ENCODE measurements at places on chromosomes 11 and 22.

GRCh38 chr11:121376130-121376529 lies 76.0 kb upstream of the SORL1 start:
- no peak for DNase-seq
- no peak overlapping the region for H3K4me3 ChIP-seq
- H3K4me1 ChIP-seq: no peaks in the 10 kb centered on the region

DNA sequence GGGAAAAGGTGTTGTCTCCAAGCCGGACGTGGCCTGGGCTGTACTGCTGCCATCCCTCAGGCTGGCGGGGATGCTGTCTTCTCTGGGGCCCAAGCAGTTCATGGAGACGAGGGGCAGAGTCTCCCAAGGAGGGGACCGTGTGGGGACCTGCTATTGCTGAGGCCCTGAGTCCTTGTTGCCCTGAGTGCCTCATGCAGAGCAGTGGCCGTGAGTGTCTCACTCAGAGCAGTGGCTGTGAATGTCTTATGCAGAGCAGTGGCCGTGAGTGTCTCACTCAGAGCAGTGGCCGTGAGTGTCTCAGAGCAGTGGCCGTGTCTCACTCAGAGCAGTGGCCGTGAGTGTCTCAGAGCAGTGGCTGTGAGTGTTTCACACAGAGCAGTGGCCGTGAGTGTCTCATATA lies 54.7 kb downstream of the GRAMD4 start:
- no peaks in the 10 kb centered on the region for H3K36me3 ChIP-seq
- no peaks in the 10 kb centered on the region for H3K4me1 ChIP-seq
- H3K4me3 ChIP-seq: no peak overlapping the region
- no peak overlapping the region for H3K27ac ChIP-seq
- no peaks in the 10 kb centered on the region for H3K27me3 ChIP-seq

DNA sequence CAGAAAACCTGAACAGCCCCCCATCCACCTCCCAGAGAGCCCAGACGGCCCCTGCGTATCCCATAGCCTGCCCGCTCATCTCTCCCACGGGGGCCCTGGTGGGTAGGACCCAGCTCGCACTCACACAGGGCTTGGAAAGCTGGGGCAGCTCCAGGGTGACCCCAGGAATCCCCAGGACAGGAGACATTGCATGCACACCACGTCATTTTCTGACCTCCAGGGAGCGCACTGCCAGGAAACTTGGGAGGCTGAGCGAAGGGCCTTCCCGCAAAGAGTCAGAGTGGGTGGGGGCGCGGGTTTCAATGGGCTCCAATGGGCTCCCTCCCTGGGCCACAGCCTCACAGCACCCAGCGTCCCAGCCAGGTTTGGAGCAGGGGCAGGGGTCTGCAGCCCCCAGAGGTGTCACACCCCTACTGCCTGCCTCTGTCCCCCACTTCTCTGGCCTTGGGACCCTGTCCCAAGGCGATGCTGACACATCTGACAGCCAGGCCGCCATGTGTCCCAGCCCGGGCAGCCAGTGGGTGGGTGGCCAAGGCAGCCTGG lies 8.2 kb upstream of the SYT8 start:
- no peaks in the 10 kb centered on the region for H3K36me3 ChIP-seq
- no peak overlapping the region for H3K4me3 ChIP-seq
- DNase-seq: peak; percentile 71
- peak overlapping the region; percentile 87 for H3K27ac ChIP-seq

GRCh38 chr22:27150544-27150941 lies 493.2 kb downstream of the MIAT start:
- no peaks in the 10 kb centered on the region for H3K4me1 ChIP-seq
- no peaks in the 10 kb centered on the region for H3K27me3 ChIP-seq
- DNase-seq: no peak
- no peak overlapping the region for H3K27ac ChIP-seq
- H3K4me3 ChIP-seq: no peak overlapping the region

DNA sequence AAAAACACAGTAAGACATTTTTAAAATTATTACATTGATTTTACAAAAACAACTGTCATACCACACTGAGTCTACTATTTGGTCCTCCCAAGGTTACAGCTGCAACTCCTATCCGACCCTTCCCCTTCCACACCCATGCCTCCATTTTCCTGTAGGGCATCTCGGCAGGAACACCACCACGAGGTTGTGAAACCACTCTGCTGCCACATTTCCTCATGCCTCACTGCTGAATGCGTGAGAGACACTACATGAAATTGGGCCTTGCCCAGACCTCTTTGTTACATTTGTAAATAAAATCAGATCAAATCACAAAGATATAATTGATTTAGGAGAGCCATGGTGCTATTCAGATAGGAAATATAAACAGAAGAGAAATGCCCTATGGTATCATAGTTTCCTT lies 2.0 kb downstream of the ARHGAP32 start:
- H3K4me3 ChIP-seq: no peak overlapping the region
- no peaks in the 10 kb centered on the region for H3K27me3 ChIP-seq
- peak; percentile 26 for DNase-seq
- no peak overlapping the region for H3K27ac ChIP-seq
- no peaks in the 10 kb centered on the region for H3K36me3 ChIP-seq

- no peak overlapping the region for H3K4me3 ChIP-seq
- H3K36me3 ChIP-seq: no peaks in the 10 kb centered on the region
- H3K27me3 ChIP-seq: no peaks in the 10 kb centered on the region
- no peak overlapping the region for H3K27ac ChIP-seq
These were observed 557.2 kb downstream of the BUD13 start for GRCh38 chr11:116215471-116216113.

- no peak overlapping the region for H3K27ac ChIP-seq
- no peak overlapping the region for H3K4me3 ChIP-seq
- H3K27me3 ChIP-seq: no peaks in the 10 kb centered on the region
These were observed 328.3 kb upstream of the NARS2 start for GRCh38 chr11:78902771-78903507.

GRCh38 chr11:31366795-31367194 lies 2.7 kb downstream of the DCDC1 start:
- peaks cover 5% of the 10 kb centered on the region for H3K4me1 ChIP-seq
- H3K36me3 ChIP-seq: no peaks in the 10 kb centered on the region
- H3K27ac ChIP-seq: no peak overlapping the region

DNA sequence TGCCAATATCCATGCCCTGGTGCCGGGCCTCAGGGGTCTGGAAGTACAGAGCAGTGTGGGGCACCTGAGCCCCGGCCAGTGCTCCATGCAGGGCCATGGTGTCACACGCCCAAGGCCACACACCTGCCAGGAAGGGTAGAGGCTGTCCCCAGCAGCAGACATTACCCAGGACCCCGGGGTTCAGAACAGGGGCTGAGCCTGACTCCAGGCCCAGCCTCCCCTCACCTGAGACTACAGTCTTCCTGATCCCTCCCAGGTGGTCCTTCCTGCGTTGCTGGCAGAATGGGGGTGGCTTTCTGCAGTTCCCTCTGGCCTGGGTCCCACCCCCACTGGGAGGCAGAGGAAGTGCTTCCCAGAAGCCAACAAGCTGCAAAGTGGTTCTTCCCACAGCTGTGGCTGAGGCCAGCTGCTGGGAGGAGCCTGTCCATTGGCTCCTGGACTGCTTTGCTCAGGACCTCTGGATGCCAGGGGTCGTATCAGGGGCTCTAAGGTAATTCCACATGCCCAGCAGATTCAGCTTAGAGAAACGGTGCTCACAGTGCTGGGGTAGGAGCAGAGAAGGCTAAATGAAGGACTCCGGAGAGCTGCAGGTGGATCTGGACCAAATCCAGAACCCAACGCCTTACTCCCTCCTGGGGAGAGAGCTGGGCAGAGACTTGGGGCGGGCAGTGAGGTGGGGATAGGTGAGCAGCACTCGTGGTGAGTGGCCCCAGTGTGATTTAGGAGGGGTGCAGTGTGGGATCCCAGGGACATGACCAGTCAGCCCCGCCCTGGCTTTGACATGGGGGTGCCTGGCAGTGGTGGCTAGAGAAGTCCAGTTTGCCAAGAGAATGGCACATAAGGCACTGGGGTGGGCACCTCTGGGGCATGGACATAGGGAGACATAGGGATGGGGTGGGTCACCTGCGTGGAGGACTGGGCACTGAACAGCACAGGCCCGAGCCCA lies 12.6 kb downstream of the TCIRG1 start:
- H3K4me1 ChIP-seq: no peaks in the 10 kb centered on the region
- DNase-seq: peak; percentile 27
- H3K4me3 ChIP-seq: no peak overlapping the region
- H3K27ac ChIP-seq: no peak overlapping the region
- H3K36me3 ChIP-seq: no peaks in the 10 kb centered on the region
- H3K27me3 ChIP-seq: no peaks in the 10 kb centered on the region

- no peaks in the 10 kb centered on the region for H3K36me3 ChIP-seq
- H3K27me3 ChIP-seq: no peaks in the 10 kb centered on the region
- no peak overlapping the region for H3K27ac ChIP-seq
- H3K4me3 ChIP-seq: no peak overlapping the region
- no peak for DNase-seq
These were observed 3.6 kb upstream of the APOBEC3A start for GRCh38 chr22:38953577-38954413.

GRCh38 chr22:50184004-50184901 lies 1.5 kb upstream of the TRABD start:
- H3K4me3 ChIP-seq: no peak overlapping the region
- no peaks in the 10 kb centered on the region for H3K4me1 ChIP-seq
- peaks cover 5% of the 10 kb centered on the region for H3K36me3 ChIP-seq
- H3K27ac ChIP-seq: peak overlapping the region; percentile 47

- H3K4me1 ChIP-seq: peaks cover 9% of the 10 kb centered on the region
- H3K4me3 ChIP-seq: no peak overlapping the region
- DNase-seq: peak; percentile 17
These were observed 67.9 kb downstream of the KCNQ1 start for GRCh38 chr11:2512431-2513407.

- H3K27ac ChIP-seq: peak overlapping the region; percentile 23
- 0 out of 2 replicates have a peak, but pooled peaks cover under 1% of the 10 kb centered on the region for H3K36me3 ChIP-seq
- H3K27me3 ChIP-seq: no peaks in the 10 kb centered on the region
- H3K4me3 ChIP-seq: no peak overlapping the region
- peaks cover 7% of the 10 kb centered on the region for H3K4me1 ChIP-seq
- no peak for DNase-seq
These were observed 38.4 kb upstream of the CWF19L2 start for GRCh38 chr11:107496011-107496410.

- H3K4me1 ChIP-seq: no peaks in the 10 kb centered on the region
- H3K27me3 ChIP-seq: no peaks in the 10 kb centered on the region
- H3K4me3 ChIP-seq: no peak overlapping the region
- no peak for DNase-seq
- H3K36me3 ChIP-seq: no peaks in the 10 kb centered on the region
These were observed 244.9 kb upstream of the BLID start for GRCh38 chr11:122360875-122361274.

- H3K4me3 ChIP-seq: peak overlapping the region; percentile 52
- no peaks in the 10 kb centered on the region for H3K36me3 ChIP-seq
- peaks cover 14% of the 10 kb centered on the region for H3K4me1 ChIP-seq
- H3K27me3 ChIP-seq: no peaks in the 10 kb centered on the region
- DNase-seq: no peak
- no peak overlapping the region for H3K27ac ChIP-seq
These were observed 89.1 kb upstream of the CRYBB3 start for GRCh38 chr22:25110596-25110845.

DNA sequence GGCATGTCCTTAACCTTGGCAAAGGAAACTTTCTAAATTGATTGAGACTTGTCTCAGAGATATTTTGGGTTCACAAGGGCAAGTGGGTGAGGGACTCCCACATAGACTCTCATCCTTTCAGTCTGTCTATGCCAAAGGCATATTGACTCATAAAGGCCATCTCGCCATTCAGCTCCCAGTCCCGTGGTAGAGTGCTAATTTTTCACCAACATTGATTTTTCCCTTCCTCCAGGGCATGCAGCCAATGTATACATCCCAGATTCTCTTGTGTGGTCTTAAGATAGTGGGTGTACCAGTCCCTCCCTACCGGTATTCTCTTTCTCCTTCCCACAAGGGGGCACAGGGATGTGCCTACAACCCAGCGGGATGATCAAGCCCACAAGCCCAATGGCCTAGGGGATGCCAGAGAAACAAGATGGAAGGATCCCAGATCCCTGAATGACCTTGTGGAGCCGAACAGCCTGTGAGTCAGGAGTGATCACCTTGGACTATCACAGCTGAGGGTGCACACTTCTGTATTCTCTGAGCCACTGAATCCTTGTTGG lies 7.9 kb downstream of the C11orf96 start:
- H3K36me3 ChIP-seq: no peaks in the 10 kb centered on the region
- no peaks in the 10 kb centered on the region for H3K4me1 ChIP-seq
- no peak overlapping the region for H3K27ac ChIP-seq

GRCh38 chr11:130527636-130528297 lies 79.3 kb downstream of the ADAMTS15 start:
- no peak overlapping the region for H3K4me3 ChIP-seq
- H3K27ac ChIP-seq: no peak overlapping the region
- no peak for DNase-seq
- no peaks in the 10 kb centered on the region for H3K36me3 ChIP-seq

GRCh38 chr11:123560006-123560405 lies 94.4 kb downstream of the SCN3B start:
- H3K27me3 ChIP-seq: no peaks in the 10 kb centered on the region
- H3K4me1 ChIP-seq: peaks cover 7% of the 10 kb centered on the region
- H3K36me3 ChIP-seq: no peaks in the 10 kb centered on the region
- peak; percentile 72 for DNase-seq
- H3K27ac ChIP-seq: peak overlapping the region; percentile 3

DNA sequence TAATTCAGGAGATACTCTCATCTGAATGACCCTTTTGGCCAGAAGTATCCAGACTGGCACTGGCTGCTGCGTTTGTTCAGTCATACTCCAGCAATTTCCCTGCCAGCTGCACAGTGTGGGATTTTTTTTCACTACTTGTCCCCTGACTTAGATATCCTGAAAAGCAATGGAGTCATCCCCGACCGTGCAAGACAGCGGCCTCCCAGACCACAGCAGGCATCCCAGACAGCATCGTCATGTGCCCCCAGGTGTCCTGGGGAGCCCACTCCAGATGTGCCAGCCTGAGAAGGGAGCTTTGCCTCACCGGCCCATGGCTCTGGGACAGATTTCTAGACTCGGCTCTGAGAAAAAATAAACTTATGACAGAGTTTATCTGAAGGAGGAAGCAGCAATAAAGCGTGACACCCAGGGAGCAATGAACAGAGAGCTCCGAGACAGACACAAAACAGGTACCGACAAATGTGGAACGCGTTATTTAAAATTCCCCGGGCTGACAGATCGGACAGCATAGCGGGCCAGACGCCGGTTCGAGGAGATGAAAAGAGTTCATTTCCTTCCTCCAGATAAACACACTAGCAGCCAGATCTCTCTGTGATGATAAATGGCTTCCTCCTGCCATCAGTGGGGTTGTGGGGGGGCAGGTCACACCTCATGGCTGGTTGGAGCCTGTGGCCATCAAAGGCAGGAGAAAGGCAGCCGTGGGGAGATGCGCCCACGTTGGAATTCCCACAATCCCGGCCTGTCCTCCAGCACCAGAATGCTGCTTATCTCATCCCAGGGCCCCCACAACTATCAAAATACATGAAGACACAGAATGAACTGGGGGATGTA lies 106.4 kb upstream of the FGF3 start:
- no peak overlapping the region for H3K4me3 ChIP-seq
- H3K36me3 ChIP-seq: no peaks in the 10 kb centered on the region
- H3K27me3 ChIP-seq: no peaks in the 10 kb centered on the region
- no peaks in the 10 kb centered on the region for H3K4me1 ChIP-seq

- no peak overlapping the region for H3K4me3 ChIP-seq
- no peak for DNase-seq
- no peaks in the 10 kb centered on the region for H3K4me1 ChIP-seq
- H3K27me3 ChIP-seq: no peaks in the 10 kb centered on the region
- no peak overlapping the region for H3K27ac ChIP-seq
These were observed 26.0 kb upstream of the ARFGAP3 start for GRCh38 chr22:42883121-42883520.

- no peaks in the 10 kb centered on the region for H3K36me3 ChIP-seq
- H3K4me3 ChIP-seq: no peak overlapping the region
- H3K27me3 ChIP-seq: no peaks in the 10 kb centered on the region
- H3K4me1 ChIP-seq: peaks cover 5% of the 10 kb centered on the region
- no peak for DNase-seq
These were observed 115.4 kb downstream of the OSBP2 start for GRCh38 chr22:30810105-30810504.
